ENCODE measurements at places on chromosomes 3 and 15.

DNA sequence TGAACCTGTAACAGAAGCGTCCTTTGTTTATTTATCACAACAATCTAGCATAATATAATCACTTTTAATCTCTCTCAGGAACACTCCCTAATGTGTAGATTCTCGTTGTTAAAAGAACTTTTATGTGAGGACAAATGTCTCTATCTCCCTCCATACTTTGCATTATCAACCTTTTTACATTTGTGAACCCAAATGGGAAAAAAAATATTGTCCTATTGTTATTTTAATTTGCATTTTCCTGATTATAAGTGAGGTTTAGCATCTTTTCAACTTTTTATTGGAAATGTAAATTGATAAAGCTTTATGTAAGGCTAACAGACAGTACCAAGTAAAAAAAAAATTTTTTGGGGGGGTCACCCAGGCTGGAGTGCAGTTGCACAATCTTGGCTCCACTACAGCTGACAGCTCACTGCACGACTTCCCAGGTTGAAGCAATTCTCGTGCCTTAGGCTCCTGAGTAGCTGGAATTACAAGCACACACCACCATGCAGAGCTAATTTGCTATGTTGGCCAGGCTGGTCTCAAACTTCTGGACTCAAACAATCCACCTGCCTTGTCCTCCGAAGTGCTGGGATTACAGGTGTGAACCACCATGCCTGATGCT, 33.0 kb upstream of the DENND4A start:
- DNase-seq: no peak

DNA sequence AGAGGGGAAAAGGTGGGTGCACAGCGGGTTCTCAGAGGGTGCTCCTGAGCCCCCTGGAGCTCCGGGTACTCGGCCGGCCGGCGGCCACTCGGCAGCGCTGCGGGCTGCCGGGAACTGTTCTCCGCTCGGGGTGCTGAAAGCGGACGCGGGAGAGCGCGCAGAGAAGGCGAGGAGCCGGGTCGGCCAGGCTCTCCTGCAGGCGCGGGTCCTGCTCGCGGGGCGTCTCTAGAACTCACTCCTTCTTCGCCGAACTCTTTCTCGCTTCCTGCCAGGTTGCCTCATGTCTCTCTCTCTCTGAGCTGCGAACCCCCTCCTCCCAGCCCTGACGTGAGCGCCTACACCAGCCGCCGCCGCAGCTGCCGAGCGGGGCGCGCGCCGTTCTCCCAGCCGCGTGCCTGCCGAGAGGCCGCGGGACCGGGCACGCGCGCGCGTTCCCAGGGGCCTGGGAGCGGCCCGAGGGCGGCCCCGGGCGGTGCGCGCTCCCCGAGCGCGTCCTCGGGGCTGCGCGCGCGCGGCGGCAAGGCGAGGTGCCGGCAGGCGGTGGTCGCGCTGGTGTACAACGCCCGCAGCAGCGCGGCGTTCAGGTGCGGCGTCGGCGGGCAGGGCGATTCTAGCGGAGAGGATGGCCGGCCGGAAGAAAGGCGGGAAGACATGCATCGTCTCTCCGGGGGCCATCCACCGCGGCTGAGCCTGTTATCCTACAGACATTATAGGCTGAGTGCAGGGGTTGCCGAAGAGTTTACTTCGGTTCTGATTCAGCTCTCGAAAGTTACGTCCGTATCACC, at the start of gene PEX5L:
PEX5L (minus strand) TSS at position 267 of the 785 bp plus-strand sequence. CDS start 338 bp downstream, outside the sequence.
- peak; percentile 66 for DNase-seq

DNA sequence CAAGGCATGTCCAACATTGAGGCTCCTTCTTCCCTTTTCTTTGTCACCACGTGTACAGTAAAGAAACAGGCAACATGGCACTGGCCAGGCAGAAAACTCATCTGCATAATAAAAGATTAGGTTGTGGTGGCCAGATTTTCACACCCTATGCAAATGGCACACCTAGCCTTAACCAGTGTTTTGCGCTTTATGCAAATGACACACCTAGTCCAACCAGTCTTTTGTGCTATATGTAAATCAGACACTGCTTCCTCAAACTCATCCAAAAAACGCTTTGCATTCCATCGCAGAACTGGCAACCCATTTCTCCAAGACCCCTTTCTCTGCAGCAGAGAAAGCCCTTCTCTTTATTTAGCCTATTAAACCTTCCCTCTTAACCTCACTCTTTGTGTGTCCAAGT, 109.1 kb downstream of the ZNF385D start:
- no peak for DNase-seq

DNA sequence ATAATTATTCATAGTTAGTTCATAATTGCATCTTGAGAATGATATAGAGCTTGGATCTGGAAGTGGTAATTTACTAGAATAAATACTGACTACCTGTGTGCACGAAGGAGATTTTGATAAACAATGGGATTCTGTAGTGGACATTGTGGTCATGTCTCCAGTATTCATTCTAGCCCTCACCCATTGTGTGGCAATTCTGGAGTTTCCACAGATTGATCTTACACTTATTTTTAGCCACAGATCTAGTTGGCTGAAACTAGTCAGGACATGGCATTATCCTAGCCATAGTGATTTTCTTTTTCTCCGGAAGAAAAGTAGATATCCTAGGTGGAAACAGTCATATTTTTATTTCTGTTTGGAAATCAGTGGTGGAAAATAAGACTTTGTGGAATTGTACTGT, 833.1 kb downstream of the NAALADL2 start:
- no peak for DNase-seq

DNA sequence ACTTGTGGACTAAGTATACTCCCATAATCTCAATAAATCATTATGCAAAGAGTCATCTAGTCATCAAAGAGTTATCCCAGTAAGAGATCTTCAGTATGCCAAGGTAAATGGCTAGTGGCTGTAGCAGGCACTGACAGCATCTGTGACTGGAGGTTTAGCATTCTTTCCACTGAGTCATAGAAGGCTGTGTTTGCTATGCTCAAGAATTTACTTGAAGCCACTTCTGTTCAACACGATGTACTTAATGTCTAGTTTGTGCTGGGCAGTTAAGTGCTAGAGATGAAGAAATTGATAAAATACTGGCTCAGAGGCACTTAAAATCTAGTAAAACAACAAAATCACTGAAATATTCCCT, 13.0 kb downstream of the ZBED2 start:
- no peak for DNase-seq

DNA sequence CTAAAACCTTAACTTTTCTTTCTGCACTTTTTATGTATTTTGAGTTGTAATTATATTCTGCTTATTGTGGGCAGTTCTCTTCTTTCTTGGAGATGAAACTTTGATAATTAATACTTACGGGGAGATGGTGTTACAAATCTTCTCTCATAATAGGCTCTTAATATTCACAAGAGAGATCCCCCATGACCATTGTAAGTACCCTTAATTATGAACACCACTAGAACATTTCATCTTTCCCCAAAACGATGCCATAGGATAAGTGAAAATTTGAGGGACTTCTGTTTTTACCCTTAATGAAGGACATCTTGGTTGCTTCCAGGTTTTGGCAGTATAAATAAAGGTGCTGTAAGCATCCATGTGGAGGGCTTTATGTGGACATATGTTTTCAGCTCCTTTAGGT, 60.7 kb downstream of the PIAS1 start:
- no peak for DNase-seq

GRCh38 chr3:37140899-37141541, 33.4 kb downstream of the LRRFIP2 start:
- no peak for DNase-seq

DNA sequence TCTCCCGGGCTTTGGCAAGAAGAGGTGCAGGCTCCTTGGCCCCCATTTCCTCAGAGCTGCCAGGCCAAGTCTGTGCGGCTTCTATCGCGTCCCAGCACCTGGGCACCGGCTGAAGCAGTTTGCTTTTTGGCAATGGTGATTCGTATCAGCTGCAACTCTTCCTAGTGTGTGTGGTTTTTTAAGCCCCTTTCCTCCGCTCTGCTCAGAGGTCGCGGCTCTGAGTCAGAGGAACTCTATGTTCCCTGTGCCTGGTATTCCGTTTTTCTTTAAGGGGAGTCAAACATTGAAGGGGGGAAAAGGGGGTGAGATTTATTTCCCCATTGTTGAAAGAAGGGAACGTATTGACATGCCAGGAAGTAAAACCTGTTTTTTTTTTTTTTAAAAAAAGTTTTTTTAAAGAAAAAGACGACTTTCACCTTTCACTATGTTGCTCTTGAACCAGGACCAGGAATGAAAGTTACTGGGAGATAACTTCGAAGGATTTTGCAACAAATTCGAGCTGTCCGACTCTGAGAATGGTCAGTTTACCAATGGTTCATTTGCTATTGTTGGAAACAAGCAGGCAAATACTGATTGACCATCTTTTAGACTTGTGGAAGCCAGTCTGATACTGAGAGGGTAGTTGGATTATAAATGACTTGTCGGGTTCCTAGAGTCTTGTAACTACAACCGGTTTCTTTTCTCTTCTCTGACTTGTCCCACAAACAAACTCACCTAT, 1.1 kb downstream of the ARMC8 start:
- peak; percentile 42 for DNase-seq

DNA sequence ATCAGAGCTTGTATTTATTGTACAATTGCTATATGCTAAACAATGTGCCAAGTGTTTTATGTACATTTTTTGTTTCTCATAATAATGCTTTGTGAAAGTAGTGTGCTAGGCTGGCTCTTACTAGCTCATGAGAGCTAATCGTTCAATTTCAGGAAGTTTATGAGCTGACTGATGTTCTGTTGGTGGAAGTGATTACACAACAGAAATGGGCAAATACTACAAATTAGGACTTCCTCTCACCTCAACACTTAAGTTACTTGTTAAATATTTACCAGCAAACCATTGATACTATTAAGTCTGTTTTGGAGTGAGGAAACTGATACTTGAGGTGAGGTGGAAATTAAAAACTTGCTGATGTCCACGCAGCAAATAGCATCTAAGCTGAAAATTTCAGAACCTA, 32.3 kb downstream of the SLC9C1 start:
- DNase-seq: peak; percentile 20

- no peak for DNase-seq
Measured at GRCh38 chr3:63470745-63471144, 181.7 kb upstream of the SNTN start.

GRCh38 chr15:72199721-72200212, 2.2 kb upstream of the GRAMD2A start:
- DNase-seq: peak; percentile 79

- DNase-seq: no peak
Measured at GRCh38 chr15:66651913-66652642, 50.0 kb upstream of the SMAD6 start.

GRCh38 chr3:62824965-62825592, 50.1 kb downstream of the CADPS start:
- DNase-seq: no peak

- DNase-seq: peak; percentile 74
Measured at GRCh38 chr15:80060356-80061006, 1.0 kb downstream of the ZFAND6 start.

Measured in suppressor macrophage (primary cell).